ENCODE measurements at places on chromosomes 6 and 20.

- no peak for DNase-seq
Observed at GRCh38 chr6:20856681-20857288, 322.5 kb downstream of the CDKAL1 start.

GRCh38 chr6:125789576-125790357 is 993 bp upstream of the NCOA7 start:
- peak; percentile 41 for DNase-seq

- DNase-seq: no peak
Observed at GRCh38 chr6:132907231-132907630, 92.9 kb downstream of the RPS12 start.

GRCh38 chr20:53989401-53989800 is 81.0 kb downstream of the BCAS1 start:
- DNase-seq: no peak

DNA sequence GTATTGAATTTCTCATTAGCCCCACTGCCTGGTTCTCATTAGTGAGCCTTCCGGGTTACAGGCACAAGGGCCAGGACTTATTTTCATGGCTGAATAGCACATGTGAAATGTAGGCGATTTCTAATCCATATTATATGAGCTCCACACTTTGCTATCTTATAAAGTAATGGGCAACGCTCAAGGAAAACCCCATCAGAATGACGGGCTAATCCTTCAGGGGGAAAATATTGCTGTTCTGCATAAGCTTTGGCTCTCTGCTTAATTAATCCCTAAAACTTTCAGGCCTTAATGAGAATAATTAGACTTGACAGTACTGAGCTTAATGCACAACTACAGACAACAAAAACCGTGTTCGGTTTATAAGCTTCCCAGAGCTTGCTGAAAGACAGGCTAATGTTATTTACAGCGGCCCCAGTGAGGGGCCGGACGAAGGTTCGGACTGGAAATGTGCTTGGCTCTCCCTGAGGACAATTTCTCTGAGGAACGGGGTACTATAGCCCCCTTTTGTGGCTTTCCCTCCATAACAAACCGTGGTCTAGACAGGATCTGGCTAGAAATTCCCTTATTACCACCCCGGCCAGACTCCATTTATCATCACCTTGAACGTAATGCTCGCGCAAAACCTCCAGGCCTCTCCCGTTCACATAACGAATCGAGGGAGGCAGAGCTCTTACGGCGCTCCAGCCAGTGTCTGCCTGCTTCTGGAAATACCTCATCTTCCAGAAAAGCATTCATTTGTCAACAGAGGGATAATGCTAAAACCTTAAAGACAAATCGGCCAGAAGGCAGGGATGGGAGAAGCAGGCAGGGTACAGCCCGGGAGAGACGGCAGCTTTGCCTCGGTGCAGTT is 164.5 kb downstream of the CD83 start:
- DNase-seq: no peak

DNA sequence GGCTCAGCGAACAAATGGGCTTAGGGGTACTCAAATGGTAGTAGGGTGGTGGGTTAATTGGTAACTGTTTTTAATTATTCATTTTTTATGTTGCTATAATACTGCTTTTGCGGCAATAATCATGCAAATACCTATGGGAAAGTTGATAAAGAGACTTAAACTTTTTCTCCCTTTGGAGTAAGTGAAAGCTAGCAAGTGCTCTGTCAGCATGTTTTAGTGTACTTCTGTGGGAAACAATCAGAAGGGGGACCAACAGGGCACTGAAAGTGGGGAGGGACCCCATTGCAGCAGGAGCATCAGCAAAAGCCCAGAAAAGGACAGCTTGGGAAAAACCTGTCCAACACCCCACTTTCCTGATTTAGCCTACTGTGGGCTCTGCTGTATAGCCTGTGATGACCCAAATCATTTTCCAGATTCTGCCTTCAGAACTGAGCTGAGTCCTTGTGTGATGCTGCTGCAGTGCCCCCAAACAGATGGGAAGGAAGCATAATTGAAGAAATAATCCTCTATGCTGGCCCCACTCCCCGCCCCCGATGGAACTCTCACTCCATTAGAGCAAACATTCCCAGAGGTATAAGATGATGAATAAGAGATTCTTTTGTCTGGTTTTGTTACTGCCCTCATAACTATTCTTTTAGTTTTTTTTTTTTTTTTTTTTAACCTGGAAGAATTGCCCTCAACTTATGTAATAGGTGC is 322.8 kb downstream of the CD83 start:
- no peak for DNase-seq

DNA sequence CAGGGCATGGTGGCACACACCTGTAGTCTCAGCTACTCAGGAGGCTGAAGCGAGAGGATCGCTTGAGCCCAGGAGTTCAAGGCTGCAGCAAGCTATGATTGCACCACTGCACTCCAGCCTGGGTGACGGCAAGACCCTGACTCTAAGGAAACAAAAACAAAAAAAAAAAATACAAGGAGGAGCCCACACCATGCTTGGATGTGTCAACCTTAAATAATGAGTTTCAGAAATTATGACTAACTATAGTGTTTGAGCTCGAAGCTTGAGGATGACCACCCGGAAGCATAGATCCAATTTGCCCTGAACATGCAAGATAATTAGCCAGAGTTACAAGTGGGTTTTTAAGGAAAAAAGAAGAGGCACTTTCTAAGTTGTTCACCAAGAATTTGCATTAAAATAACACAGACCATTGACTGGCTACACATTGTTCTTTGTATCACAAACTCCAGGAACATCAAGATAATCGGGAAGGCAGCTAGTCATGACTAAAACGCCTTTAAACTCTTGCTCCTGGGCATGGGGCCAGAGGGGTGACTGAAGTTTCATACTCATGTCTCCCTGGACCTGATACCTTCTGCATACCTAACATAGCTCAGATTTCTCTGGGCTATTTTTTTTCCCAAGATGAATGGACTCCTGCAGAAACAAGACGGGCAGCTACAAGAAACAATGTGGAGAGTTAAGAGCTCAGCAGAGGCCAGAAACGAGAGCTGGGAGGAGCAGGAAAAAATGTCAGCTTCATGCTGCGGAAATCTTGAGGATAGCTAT is 289.6 kb downstream of the PREX1 start:
- no peak for DNase-seq

- DNase-seq: no peak
Observed at GRCh38 chr6:63883597-63883996, 248.0 kb downstream of the PHF3 start.

DNA sequence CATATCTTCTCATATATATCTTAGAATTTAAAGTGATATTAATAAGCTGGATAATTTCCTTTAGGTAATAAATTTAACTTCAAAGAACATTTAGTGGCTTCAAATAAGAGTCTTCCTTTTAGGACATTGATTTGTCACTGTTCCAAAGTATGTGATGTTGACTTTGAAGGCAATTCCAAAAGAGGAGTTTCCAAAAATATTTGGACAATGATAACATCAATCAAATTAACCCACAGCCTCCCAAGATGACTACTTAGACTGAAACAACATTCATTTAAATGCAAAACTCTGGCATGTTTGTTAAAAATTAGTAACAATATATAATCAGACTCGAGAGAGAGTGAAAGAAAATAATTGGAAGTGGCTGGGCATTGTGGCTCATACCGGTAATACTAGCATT is 211.1 kb downstream of the OGFRL1 start:
- no peak for DNase-seq

GRCh38 chr20:45890077-45890984 is 677 bp downstream of the NEURL2 start:
- DNase-seq: peak; percentile 57

GRCh38 chr6:80641591-80641990 is 535.1 kb downstream of the BCKDHB start:
- DNase-seq: no peak

GRCh38 chr6:18562726-18563125 is 175.6 kb downstream of the RNF144B start:
- no peak for DNase-seq

GRCh38 chr20:63481503-63481902 is 9.0 kb upstream of the KCNQ2 start:
- DNase-seq: no peak

- DNase-seq: no peak
Observed at GRCh38 chr6:44186635-44187025, 28.0 kb downstream of the CAPN11 start.

GRCh38 chr6:151075930-151076555 is 163.7 kb upstream of the AKAP12 start:
- DNase-seq: no peak

GRCh38 chr20:59047938-59048680 is 5.5 kb upstream of the PRELID3B start:
- no peak for DNase-seq

DNA sequence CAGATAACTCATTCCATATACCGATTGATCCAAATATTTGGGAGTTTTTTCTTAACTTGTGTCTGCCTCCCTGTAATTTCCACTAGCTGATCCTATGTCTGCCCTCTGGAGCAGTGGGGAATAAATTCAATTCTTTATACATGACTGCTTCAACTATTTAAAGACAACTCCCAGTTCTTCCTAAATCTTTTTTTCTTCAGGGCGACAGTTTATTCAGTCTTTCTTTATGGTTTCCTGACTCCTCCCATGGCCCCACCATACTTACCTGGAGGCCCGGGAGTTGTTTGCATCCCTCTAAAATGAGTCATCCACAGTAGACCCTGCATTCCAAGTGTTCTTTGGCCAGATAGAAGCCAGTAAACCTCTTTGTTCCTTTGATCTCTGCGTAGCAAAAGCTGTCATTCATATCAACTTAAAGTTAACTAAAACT is 73.6 kb downstream of the LCA5 start:
- DNase-seq: no peak

GRCh38 chr6:129215916-129216520 is 333.1 kb downstream of the LAMA2 start:
- DNase-seq: no peak

GRCh38 chr20:61482056-61482887 is 230.2 kb downstream of the CDH4 start:
- DNase-seq: no peak

DNA sequence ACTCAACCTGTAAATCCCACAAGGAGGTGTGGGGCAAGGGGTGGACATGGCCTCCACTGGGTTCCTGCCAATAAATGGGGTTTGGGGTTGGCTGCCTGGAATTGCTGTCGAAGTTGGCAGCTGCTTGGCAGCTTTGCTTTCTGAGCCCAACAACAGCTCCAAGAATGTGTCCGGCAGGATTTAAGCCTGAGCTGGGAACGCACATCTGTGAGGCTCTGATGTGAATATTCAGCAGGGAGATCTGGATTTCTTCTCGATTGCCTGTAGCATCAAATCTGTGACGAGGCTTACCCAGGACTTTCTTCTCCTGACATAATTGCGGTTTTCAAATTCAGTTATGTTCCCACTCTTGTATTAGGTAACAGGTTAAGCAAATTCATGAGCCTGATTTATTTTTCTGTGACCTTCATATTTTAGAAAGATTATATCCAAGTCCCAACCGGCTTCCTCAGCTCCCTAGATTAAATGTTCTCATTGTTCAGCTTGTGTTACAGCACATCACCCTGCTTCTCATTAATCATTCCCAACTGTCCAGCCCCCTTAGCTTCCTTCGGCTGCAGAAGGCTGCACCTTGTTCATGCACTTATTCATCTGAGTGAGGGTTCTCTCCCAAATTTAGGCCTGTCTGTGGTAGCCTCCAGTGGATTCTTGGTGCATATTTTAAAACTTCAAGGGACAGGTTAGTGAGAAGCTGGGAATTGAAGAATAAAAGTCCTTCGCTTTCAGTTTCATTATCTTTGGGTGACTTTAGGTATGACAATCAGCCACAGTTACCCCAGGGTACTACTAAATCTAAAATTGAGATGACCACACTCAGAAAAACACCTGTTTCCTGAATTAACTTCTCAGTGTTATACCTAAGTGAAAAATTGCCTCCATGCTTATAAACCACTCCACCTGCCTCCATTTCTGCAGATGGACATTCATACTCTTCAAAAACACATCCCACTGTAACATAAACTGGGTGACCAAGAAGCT is 310.0 kb downstream of the ESR1 start:
- no peak for DNase-seq

DNA sequence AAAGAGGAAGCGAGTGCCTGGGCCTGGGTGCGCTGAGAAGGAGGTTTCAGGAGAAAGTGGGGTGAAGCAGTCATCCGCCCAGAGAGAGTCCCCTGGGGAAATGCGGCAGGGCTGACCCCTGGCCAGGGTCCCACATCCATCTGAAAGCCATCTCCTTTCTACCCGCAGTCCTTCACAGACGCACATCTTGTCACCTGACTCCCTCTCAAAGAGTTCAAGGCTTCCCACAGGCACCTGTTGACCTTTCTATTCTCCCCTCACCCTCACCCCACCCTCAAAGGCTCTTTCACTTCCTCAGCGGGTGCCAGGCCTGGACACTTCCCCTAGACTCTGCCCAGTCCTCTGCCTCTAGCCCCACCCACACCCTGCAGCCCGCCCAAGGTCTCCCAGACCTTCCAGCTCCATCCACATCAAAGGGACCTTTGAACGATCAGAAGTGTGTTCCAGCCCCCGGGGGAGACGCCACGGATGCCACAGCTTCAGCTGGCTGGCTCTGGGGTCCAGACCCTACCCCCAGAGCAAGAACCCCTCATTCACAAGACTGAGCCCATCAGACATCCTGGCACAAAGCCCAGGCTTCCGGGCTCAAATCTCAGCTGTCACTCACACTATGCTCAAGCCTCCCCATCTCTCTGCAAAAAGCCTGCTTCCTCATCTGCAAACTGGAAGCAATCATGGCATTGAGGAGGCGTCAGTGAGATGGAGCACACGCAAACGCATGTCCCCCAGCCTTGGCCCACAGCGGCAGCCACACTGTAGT is 2.1 kb downstream of the CTSZ start:
- DNase-seq: no peak

GRCh38 chr6:44152109-44152461 is 6.5 kb upstream of the CAPN11 start:
- no peak for DNase-seq

DNA sequence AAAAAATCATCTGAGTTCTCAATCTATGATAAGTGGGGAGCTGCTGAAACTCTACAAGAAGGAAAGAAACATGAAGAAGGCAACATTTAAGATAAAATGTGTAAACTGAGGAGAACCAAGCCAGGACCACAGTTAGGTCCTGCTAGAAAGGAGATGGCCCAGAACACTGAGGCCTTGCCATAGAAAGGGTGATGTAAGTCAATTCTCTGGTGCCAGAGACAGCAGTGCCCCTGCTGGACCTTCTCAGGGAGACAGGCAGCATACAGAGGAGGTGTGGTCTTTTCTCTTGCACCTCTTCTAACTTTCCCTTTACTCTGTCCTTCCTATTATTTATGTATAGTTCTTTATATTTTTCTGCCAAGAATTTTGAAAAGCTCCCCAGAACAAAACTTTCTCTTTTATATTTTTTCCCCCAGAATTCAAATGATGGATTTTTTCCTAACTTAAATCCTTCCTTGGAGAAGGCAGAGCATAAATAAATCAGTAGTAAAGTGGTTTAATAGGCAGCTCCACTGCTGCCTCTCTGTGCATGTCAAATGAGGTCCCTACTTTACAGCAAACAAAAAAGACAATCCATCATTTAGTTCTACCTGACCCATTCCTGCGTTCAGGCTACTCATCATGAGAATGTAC is 9.0 kb downstream of the UQCC2 start:
- DNase-seq: no peak

DNA sequence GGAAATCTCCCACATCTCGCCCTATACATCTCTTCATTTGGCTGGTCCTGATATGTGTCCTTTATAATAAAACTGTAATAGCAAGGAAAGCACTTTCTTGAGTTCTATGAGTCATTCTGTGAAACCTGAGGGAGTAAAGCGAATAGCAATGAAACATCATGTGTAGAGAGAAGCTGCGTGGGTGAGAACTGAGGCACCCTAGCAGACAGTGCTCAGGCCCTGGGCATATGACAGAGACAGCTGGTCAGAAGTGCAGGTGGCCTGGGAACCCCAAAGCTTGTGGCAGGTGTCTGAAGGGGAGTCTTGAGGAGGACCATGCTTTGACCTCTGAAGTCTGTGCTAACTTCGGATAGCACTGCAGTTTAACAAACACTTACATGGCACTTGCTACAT is 1.3 kb upstream of the BLOC1S5 start:
- DNase-seq: peak; percentile 30

Measured in stimulated activated CD4-positive, alpha-beta T cell treated with anti-CD3 and anti-CD28 coated beads, Interleukin-2, amount 100 ng/mL, for 24 hours (primary cell).